Caki2 (cell line): ENCODE measurements at places on chromosomes 2 and 18. TPM values are rescaled to one million over a fixed set of nuclear protein-coding genes. Genes with fewer than 3 reads are reported as not detected.
A peak's percentile ranks its signal among the peaks of the same experiment; 100 is the strongest.

DNA sequence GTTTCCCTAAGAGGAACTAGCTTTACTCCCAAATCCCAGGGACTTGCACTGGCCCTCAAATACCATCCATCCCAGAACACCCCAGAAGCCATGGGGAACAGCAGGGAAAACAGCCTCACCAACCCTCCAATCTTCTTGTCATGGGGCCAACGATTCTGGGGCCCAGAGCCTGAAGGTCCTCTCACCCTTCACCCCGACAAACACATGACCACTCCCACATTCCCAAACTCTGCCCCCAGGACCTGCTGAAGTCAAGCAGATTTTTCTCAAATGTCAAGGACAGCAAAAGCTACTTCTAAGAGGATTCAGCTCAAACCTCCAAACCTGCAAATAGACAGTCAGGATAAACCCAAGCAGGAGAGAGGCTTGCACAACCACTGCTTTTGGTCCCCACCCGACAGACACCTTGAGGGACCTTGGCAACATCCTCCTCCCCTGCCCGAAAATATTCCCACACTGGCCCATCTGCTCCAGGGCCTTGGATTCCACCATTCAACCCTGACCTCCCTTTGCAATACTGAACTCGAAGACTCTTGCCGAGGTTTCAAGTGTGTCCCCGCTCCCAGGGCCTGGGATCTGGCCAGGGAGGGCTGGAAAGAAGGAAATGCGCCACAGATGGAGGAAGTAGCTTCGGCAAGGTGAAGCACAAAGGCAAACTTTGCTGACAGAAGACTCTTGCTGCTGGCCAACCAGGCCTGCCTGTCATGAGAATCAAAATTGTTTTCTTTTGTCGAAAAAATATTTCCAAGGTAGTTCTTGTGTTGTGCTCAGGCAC is 143.3 kb downstream of the ZFP36L2 start:
- no peak for DNase-seq

DNA sequence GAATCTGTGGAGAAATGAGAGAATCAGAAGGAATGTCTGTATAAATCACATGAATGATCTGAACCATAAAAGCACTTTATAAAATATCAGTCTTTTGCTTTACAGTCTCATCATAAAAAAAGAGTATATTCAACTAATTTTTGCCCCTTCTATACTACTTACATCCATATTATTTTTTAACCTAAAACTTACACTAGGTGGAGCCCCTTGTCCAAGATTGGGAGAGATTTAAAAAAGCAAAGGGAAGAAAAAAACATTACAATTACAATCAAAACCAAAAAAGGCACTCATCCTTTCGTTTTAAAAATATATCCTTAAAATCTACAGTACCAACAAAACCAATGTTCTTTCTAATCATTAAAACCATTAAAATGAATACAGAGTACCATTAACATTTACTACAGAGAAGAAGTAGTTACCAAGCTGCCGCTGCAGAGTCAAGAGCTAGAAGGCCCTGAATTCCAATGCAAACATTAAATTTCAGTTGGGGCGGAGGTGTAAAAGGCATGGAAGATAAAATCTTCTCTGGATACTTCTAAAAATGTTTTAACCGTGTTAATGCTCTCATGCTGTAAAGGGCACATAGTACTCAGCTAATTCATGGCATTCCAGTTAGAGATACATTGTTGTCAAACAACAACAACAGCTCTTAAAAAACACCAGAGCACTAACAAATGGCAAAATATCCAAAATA is 56.7 kb upstream of the EPB41L3 start:
- peak; percentile 8 for DNase-seq

GRCh38 chr18:71238974-71239624 is 950.3 kb downstream of the SOCS6 start:
- peak; percentile 57 for DNase-seq

GRCh38 chr2:41854227-41854626 is 193.6 kb upstream of the PKDCC start:
- DNase-seq: peak; percentile 53

GRCh38 chr2:230203110-230203676 is 16.6 kb downstream of the SP110 start:
- DNase-seq: no peak

- DNase-seq: no peak
Observed at GRCh38 chr18:22191346-22191695, 21.9 kb downstream of the GATA6 start.

GRCh38 chr2:79801082-79801481 is 288.2 kb downstream of the CTNNA2 start:
- DNase-seq: no peak

DNA sequence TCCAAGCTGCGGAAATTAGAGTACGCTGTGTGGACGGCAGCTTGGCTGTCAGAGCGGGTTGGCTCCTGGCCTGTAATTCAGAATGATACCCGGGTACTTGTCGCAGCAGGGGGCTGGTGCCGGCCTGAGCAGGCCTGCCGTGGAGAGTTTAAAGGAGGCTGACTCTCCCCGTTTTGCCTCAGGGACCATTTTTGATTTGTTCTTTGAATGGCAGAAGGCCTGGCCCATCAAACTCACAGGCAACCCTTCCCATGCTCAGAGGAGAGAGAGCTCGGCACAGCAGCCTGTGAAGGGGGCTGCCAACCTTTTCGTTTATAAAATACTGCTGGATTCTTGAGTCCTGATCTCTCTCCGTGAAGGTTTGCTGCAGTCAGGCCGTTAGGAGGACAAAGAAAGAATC is 151.3 kb downstream of the KLHL29 start:
- DNase-seq: no peak

DNA sequence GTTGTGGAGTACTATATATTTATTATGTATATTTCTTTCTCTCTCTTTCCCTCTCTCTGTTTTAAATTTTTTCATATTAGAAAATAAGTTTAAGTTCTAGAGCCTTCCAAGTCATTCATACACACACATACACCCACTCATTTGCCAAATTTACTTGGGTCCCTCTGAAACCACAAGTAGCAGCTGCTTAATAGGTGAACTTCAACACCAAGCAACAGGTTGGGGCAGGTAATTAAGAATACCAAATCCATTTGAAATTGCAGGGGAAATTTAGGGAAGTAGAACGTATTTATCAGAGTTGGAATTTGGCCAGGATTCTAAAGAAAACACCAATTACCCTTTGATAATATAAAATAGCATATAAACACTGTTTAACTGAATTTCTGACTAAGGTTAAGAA is 75.0 kb upstream of the RBBP8 start:
- DNase-seq: no peak

GRCh38 chr18:40035966-40036365 is 1919.1 kb upstream of the PIK3C3 start:
- no peak for DNase-seq

CHRNG gene
- total RNA-seq: not detected in 2 replicates

KIAA2012 gene
- not detected in 2 replicates for total RNA-seq

ANKRD12 gene
- 9.0 and 9.1 TPM in 2 replicates for total RNA-seq
